ENCODE measurements at places on chromosomes 13 and 19.
A peak's percentile ranks its signal among the peaks of the same experiment; 100 is the strongest.

DNA sequence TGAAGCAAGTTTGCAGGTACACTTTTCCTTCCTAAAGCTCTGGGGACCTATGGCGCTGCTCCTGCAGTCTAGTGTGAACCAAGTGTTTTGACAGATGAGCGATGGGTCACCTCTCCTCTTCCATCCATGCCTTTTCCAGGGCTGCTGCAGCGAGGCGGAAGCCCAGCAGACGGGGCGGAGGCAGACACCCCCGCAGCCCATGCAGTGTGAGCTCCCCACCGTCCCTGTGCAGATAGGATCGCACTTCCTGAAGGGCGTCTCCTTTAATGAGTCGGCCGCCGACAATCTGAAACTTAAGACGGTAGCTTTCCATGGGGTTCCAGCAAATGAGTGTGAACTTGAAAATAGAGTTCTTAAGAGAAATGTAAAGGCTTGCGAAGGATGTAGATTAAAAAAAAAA, 37.1 kb upstream of the GPI start:
- no peak for DNase-seq

- no peak for DNase-seq
These were observed 33.4 kb downstream of the ABCC4 start for GRCh38 chr13:95267662-95268342.

DNA sequence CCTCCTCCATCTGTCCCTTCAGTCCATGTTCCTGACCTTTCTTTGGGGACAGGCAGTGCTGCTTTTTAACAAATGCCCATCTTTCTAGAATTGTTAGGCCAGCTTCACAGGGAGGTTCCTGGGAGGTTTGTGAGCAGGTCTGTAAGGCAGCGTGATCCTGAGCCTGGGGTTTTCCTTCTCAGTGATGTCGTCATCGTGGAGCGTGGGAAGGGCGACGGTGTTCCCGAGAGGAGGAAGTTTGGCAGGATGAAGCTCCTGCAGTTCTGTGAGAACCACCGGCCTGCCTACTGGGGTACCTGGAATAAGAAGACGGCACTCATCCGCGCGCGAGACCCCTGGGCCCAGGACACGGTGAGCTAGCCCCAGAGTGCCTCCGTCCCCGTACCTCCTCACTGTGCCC, 26.8 kb downstream of the CHAF1A start:
- no peak for DNase-seq

GRCh38 chr13:47454986-47455385, 546.1 kb downstream of the SUCLA2 start:
- DNase-seq: no peak

- no peak for DNase-seq
These were observed 289.8 kb downstream of the MTUS2 start for GRCh38 chr13:29109987-29110386.

DNA sequence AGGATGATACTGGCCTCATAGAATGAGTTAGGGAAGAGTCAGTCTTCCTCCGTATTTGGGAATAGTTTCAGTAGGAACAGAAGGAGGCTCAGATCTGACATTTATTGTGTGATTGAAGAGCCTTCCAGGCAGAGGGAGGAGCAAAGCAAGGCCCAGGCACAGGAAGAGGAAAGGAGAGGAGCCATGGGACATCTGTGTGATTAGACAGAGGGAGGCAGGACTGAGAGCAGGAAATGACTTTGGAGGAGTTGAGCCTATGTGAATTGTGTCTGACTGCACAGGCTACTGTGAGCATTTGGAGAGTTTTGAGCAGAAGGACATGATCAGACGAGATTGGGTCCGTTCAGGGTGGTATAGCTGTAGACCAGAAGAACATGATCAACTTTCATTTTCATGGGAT, 8.5 kb downstream of the SIGLEC7 start:
- no peak for DNase-seq

DNA sequence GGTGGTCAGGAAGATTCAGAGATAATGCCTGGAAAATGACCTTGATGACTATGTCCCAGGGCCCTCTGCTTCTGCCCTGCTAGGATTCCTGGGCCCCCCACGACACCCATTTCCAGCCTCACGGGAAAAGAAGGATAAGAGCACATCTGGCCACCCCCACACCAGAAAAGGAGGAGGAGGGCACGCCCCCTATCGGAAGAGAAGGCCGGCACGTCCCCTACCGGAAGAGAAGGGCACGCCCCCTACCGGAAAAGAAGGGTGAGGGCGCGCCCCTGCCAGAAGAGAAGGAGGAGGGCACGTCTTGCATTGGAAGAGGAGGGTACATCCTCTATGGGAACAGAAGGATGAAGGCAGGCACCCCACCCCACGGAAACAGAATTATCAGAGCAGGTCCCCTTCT, 84.3 kb downstream of the IER2 start:
- peak; percentile 30 for DNase-seq

- no peak for DNase-seq
These were observed 120.9 kb downstream of the NUFIP1 start for GRCh38 chr13:44868397-44868796.

DNA sequence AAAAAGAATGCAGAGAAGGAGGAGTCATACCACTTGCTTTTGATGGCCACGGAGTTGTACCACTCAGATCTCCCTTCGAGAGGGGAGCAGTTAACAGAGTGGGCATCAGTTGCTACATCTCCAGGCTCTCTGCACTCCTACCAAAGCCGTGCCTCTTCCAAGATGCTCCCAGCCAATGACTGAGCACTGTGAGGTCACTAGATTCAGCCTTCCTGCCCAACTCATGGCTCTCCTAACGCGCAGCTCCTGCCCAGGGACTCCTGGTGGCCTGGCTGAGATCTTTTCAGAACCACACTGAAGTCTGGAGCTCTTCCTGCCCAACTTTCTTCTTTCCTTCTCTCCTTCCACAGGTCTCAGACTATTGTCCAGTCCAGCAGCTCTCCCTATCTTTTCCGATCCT, 66.7 kb downstream of the LHFPL6 start:
- DNase-seq: no peak

DNA sequence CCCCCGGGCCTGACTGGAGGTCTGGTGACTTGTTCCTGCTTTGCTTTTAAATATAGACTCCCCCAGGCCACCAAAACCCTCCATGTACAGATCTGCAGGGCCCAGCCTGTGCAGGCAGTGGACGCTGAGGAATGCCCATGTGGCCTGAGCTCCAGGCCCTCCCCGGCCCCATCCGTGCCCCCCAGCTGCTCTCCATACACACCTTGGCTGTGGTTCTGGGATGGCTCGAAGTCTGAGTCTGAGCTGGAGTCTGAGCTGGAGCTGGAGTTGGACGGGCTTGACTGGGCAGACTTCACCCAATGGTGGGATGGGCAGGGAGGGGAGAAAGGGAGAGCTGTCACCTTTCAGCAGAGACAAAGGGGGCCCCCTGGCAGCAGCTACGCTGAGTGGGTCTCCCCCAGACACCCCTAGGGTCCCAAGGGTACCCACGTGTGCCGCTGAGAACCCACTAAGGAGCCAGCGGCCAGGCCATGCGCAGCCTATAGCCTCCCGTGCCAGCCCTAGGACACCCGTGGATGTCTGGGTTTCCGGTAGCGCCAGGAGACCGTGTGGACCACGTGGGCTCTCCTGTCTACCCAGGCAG, 61.9 kb downstream of the MLLT1 start:
- DNase-seq: no peak

- DNase-seq: no peak
These were observed 1.7 kb downstream of the PCDH8 start for GRCh38 chr13:52846567-52847321.

GRCh38 chr13:74922963-74923362, 559.0 kb downstream of the TBC1D4 start:
- no peak for DNase-seq

GRCh38 chr19:42121656-42122069, 10.6 kb downstream of the POU2F2 start:
- peak; percentile 72 for DNase-seq

GRCh38 chr19:9721861-9722260, 46.7 kb downstream of the ZNF846 start:
- DNase-seq: no peak

- no peak for DNase-seq
These were observed 2.4 kb downstream of the AURKC start for GRCh38 chr19:57233207-57233606.

DNA sequence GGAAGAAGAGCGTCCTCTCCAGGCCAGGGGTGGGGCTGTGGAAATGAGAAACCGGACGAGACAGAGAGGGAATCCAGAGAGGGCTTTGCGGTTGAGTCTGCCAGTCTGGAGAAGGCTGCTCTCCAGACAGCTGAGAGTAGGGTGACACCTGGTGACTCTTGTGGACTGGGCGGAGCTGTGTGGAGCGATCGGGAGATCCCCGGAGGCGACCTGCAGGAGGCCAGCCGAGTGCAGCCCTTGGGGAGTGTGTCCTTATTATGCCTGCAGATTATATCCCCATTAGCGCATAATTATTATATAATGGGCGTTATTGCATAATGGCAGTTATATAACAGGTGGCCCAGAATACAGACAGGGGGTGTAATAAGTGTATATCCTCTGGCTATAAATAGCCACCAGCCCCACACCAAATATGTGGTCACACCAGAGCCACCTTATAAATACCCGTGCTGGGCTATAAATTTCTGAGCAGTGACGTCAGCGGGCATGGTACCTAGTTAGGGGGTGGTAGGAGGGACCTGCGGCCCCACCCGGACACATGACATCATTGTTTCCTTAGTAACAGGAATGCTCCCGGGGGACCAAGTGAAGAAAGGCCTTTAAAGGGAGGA, 41.2 kb downstream of the NFIX start:
- DNase-seq: no peak

DNA sequence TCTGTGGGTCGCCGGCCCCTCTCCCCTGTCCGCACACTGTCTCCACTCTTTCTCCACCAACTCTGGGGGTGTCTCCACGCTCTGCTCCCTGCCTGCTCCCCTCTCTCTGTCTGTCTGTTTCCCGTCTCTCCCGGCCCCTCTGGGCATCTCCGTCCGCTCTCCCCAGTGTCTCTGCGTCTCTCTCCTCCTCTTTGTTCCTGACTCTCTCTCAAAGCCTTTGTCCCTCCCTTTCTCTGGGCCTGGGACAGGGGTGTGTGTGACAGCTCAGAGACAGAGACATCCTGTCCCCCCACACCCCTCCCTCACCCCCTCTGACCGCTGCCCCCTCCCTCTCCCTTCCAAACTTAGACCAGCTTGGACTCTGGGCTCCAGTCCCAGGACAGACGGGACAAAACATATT, 668 bp upstream of the SBK3 start:
- no peak for DNase-seq
